NCI-H345 (cell line): ENCODE measurements at places on chromosomes 1 and 21.

DNA sequence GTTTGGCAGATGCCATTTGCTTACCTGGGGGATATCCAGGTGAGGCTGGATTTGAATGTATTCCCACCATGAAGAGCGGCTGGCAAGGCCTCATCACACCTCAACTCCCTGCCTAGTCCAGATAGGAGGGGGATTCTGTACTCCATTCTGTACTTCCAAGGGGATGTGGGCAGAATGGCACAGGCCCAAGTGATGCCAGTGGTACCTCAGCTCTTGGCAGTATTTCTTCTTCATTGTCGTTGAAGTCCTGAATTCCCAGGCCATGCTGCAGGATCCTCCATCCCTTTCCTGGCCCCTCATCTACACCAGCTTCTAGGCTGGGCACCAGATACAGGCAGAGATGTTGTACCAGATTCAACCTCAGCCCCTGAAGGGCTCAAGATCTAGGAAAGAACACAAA is 47.9 kb downstream of the KLHDC7A start:
- DNase-seq = no peak

DNA sequence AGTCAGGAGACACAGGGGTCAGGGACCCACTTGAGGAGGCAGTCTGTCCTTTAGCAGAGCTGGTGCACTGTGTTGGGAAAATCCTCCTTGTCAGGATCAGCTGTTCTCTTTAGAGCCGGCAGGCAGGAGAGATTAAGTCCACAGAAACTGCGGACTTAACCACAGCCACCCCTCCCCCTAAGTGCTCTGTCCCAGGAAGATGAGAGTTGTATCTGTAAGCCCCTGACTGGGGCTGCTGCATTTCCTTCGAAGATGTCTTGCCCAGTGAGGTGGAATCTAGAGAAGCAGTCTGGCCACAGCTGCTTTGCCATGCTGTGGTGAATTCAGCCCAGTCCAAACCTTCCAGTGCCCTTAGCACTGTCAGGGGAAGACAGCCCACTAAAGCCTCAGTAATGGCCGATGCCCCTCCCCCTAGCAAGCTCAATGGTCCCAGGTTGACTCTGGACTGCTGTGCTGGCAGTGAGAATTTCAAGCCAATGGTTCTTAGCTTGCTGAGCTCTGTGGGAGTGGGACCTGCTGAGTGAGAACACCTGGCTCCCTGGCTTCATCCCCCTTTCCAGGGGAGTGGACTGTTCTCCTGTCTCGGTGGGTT is 172.8 kb downstream of the ST6GALNAC3 start:
- DNase-seq = no peak

DNA sequence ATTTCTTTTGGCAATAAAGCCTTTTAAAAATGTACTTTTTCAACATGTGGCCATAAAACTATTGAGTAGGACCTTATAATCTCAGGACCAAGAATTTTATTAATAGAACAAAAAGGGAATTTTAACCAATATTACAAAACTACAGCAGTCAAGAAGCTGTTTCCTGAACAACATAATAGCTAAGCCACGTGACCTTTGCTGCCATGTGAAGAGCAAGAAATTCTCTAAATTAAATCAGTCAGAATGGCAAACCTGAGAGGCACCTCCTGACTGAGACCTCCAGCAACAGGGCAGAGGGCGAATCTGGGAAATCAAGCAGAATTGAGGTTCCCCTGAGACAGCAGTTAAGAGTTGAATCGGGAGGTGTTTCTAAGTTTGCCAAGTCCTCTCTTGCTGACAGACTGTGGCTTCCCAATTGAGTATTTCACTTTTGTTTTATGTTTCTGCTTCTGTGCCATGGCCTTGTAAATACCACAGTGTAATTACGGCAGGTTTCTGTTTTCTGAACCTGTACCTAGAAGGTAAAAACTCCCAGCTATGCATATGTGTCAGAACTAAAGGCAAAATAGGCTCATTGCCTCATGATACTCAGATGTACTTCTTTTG is 358.4 kb downstream of the NTNG1 start:
- no peak for DNase-seq

DNA sequence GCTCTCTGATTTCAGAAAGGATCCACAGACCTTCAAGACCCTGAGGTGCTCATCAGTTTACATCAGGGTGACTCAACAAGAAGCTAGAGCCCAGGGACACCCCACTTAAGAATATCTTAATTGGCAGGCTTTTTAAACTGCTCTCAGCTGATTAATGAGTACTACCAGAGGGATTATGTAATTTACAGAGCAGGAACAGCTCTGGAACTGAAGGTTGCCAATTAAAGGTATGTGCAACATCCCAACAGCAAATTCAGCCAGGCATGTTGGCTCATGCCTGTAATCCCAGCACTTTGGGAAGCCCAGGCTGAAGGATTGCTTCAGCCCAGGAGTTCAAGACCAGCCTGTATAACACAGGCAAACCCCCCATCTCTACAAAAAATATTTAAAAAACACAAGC is 295.7 kb downstream of the SETD4 start:
- no peak for DNase-seq
